WTC11 (cell line): ENCODE measurements at places on chromosomes 11 and 22. TPM values are rescaled to one million over a fixed set of nuclear protein-coding genes. Genes with fewer than 3 reads are reported as not detected.

DNA sequence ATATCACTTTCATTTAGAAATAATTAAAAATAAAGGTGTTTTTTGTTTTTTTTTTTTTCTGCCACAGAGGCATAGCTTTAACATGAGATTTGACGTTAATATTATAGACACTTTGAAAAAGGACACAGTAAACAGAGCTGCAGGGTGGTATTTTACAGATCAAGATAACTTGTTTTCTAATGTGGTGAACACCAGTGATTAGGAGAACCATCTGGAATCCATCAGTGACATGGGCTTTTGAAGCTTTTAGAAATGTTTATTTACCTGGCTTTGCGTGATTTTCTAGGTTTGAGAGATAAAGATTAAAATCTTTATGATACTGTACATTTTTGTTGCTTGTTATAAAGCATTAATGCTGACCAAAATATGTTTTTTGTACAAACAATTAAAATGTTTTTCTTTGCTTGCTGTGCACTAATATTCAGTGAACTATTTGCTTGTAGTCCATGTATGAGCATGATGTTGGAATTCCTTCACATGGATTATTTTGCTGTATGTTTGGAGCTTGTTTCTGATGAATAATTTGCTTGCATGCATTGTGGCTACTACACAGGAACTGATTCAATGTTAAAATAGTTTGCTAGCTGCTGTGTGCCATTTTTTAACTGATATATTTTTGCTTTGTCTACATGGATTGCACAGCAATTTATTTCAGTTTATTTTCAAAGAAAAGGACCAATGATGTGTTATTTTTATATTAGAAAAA, 352.1 kb upstream of the NARS2 start:
- H3K4me3 ChIP-seq, result no peak overlapping the region
- no peak for DNase-seq
- peaks cover 49% of the 10 kb centered on the region for H3K4me1 ChIP-seq
- H3K36me3 ChIP-seq, result peaks cover 1% of the 10 kb centered on the region; the same call in 1 of the 2 replicates

NLRP14 gene
- total RNA-seq, result 0.05 to 0.16 TPM (median 0.07 TPM) in 3 replicates

DNA sequence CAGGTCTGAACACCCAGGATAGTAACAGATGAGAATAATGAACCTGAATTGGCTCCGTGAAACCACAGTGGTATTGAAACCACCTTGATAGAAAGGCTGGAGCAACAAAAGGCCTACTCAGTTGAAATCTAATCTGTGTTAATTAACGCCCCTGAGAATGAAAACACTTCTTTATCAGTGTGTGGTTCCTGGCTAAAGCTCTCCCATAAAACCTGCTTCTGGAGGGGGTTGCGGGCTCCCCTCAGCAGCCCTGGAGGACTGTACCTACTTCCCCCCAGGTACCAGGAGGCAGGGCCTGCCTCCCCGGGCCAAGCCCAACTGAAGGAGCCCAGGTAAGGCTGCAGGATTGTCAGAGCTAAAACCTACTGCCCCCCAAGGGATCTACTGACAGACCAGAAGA, 54.6 kb downstream of the PLEKHA7 start:
- peak overlapping the region; percentile 48 for H3K27ac ChIP-seq
- H3K27me3 ChIP-seq, result no peaks in the 10 kb centered on the region
- H3K36me3 ChIP-seq, result no peaks in the 10 kb centered on the region
- H3K4me1 ChIP-seq, result peaks cover 35% of the 10 kb centered on the region

GRCh38 chr22:44892243-44892642, 117.6 kb downstream of the PHF21B start:
- no peak for DNase-seq
- H3K4me3 ChIP-seq, result no peak overlapping the region
- peak overlapping the region; percentile 23; the same call in 1 of the 2 replicates for H3K27ac ChIP-seq
- no peaks in the 10 kb centered on the region for H3K27me3 ChIP-seq

- no peak overlapping the region for H3K27ac ChIP-seq
- H3K36me3 ChIP-seq, result peaks cover 14% of the 10 kb centered on the region
- H3K4me3 ChIP-seq, result no peak overlapping the region
- peaks cover 40% of the 10 kb centered on the region for H3K4me1 ChIP-seq
Observed at GRCh38 chr11:60371386-60371785, 6.9 kb upstream of the MS4A7 start.

GRCh38 chr11:19725379-19726079, 12.9 kb downstream of the NAV2 start:
- peaks cover 3% of the 10 kb centered on the region; the same call in 1 of the 2 replicates for H3K4me1 ChIP-seq
- H3K27ac ChIP-seq, result no peak overlapping the region
- DNase-seq, result no peak
- H3K36me3 ChIP-seq, result no peaks in the 10 kb centered on the region
- H3K27me3 ChIP-seq, result no peaks in the 10 kb centered on the region; the same call in 1 of the 2 replicates

PRRG4 gene
- 0.87 to 1.1 TPM (median 1.1 TPM) in 3 replicates for total RNA-seq

DNA sequence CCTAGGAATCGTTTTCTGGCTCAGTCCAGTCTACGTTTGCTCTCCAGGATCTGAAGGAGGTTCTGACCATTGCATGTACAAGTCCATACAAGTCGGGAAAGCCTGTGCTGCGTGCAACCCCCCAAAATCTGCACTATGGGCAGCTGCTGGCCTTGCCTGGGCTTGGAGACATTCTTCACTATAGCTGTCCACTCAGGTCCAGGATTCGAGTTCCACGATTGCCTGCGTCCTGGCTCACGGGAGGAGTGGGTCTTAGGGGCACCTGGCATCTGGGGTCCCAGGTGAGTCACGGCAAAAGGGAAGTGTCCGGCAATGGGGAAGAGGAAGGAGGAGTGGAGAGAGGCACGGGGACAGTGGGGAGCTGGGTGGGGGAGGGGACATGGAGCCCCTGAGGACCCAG, 563.0 kb downstream of the BRD1 start:
- H3K27me3 ChIP-seq, result peaks cover 8% of the 10 kb centered on the region
- H3K36me3 ChIP-seq, result no peaks in the 10 kb centered on the region
- H3K4me1 ChIP-seq, result peaks cover 45% of the 10 kb centered on the region
- H3K27ac ChIP-seq, result no peak overlapping the region
- no peak overlapping the region for H3K4me3 ChIP-seq

DNA sequence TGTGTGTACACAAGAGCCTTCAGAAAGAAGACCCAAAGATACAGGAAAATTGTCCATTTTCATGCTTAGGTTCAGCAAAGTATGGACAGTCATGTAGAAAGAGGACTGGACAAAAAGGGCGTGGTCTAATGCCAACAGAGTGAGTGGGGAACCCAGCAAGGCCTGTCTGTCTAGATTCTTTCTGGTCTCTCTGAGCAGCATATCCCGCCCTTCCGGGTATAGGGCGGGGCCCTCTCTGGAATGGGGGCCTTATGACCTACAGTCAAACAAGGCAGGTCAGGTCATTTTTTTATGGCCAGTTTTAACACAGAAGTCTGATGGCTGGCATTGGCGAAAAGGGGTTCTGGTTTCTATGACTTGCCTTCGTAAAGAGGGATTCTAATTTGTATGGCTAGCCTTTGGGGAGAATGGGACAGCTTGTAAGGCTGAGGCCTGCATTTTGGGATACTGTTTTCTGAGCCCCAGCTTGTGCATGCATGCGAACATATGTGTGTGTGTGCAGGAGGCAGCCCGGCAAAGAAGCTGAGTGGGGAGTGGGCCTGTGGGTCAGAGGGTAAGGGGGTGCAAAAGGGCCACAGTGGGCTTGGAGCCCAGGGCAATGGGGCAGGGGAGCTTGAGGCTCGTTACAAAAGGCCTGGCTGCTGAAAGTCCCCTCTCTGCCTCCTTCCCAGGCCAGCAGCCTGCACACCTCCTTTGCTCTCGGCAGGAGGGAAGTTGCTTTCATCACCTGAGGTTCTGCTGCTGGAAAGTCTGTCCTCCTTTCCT, 130.5 kb upstream of the B3GAT1 start:
- peaks cover 4% of the 10 kb centered on the region; the same call in 1 of the 2 replicates for H3K36me3 ChIP-seq
- no peak overlapping the region for H3K4me3 ChIP-seq
- peaks cover 24% of the 10 kb centered on the region for H3K4me1 ChIP-seq

DNA sequence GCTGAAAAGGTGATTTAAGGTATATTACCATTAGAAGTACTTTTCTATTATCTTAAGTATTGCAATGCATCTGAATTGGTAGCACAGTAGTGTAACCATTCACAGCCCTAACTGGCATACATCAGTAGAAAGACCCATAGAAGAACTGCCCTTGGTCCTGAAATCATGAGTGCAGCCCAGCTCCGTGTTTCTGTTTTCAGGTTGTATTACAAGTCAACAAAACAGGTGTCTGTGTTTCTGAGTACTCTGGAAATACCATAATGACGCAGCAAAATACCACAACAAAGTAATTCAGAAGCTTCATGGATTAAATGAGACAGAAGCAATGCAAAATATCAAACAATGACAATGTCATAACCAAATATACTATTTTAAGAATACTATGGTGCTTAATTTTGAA, 226.3 kb downstream of the OPCML start:
- peak; percentile 19 for DNase-seq
- H3K4me3 ChIP-seq, result no peak overlapping the region
- peaks cover 3% of the 10 kb centered on the region for H3K27me3 ChIP-seq

DNA sequence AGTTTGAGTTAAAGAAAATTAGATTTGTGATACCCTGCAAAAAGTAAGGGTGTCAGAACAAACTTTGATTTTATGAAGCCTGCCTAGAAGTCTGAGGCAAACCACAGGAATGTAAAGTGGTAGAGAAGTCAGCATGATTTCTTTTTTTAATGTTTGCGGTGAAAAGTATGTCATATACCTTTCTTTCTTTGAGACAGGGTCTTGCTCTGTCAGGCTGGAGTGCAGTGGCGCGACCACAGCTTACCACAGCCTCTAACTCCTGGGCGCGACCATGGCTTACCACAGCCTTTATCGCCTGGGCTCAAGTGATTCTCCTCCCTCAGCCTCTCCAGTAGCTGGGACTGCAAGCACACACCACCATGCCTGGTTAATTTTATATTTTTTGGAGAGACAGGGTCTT, 4.7 kb downstream of the API5 start:
- no peak for DNase-seq
- peaks cover 16% of the 10 kb centered on the region for H3K4me1 ChIP-seq
- H3K27me3 ChIP-seq, result no peaks in the 10 kb centered on the region
- no peak overlapping the region for H3K27ac ChIP-seq

TBX10 gene
- total RNA-seq, result 0.21 TPM in 1 of 3 replicates, not detected in the others

PHF21B gene
- total RNA-seq, result 90.6 to 107 TPM (median 92.5 TPM) in 3 replicates

GRCh38 chr11:63893355-63893754, 23.6 kb downstream of the RCOR2 start:
- no peak overlapping the region for H3K27ac ChIP-seq
- no peak overlapping the region for H3K4me3 ChIP-seq
- no peak for DNase-seq

- DNase-seq, result no peak
- H3K27ac ChIP-seq, result no peak overlapping the region
- H3K27me3 ChIP-seq, result peaks cover 30% of the 10 kb centered on the region
- H3K4me1 ChIP-seq, result no peaks in the 10 kb centered on the region
- no peak overlapping the region for H3K4me3 ChIP-seq
Observed at GRCh38 chr11:30313580-30313979, 9.3 kb upstream of the ARL14EP start.

KDM4E gene
- total RNA-seq, result not detected in 3 replicates

- no peaks in the 10 kb centered on the region for H3K36me3 ChIP-seq
- H3K4me3 ChIP-seq, result no peak overlapping the region
- no peaks in the 10 kb centered on the region for H3K27me3 ChIP-seq
Observed at GRCh38 chr11:44595964-44596381, 30.5 kb downstream of the CD82 start.

DNA sequence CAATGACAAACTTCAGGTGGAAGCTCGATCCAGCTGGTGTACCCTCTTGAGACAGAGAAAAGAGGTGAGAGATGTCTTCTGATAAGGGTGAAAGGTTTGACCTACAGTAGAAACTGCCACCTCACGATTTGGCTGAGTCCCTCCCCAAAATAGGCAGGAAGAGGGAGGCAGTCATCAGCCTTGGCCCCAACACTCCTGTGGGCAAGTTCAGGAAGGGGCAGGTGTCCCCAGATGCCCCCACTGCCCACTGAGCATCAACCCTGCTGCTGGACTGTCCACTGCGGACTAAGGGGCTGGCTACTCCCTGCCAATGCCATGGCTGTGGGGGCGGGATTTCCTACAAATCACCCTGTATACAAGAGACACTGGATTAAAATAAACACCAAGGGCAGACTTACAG, 441.4 kb downstream of the BUD13 start:
- H3K27ac ChIP-seq, result no peak overlapping the region
- H3K27me3 ChIP-seq, result peaks cover 3% of the 10 kb centered on the region; the same call in 1 of the 2 replicates
- H3K4me1 ChIP-seq, result peaks cover 19% of the 10 kb centered on the region
- DNase-seq, result no peak

GRAMD1B gene
- 22.1 to 31.5 TPM (median 23.3 TPM) in 3 replicates for total RNA-seq

DNA sequence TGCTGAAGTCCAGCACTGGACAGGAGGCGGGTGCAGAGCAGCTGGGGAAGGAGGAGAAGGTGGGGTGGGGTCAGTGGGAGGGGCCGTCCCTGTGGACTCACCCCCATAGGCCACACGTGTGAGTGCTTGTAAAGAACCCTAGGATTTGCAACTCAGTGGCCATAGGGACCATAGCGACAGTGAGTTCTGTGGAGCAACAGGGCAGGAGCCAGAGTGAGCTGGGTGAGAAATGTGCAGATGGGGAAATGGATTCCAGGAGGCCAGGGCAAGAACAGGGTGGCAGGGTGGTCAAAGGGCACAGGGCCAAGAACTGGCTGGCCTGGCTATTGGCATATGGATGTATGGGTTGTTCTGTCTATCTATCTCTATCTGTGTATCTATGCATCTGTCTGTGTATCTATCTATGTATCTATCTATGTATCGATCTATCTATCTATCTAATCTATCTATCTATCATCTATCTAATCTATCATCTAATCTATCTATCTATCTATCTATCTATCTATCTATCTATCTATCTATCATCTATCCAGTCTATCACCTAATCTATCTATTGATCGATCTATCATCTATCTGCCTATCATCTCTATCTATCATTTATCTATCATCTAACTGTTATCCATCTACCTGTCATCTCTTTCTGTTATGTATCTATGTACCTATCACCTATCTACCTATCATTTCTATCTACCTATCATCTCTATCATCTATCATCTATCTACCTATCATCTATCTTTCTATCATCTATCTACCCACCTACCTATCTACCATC, 889.0 kb downstream of the TBC1D22A start:
- peaks cover 5% of the 10 kb centered on the region; the same call in 1 of the 2 replicates for H3K4me1 ChIP-seq

MS4A7 gene
- total RNA-seq, result 0.25 to 0.46 TPM (median 0.31 TPM) in 3 replicates

- DNase-seq, result no peak
- peaks cover 14% of the 10 kb centered on the region for H3K27me3 ChIP-seq
- H3K27ac ChIP-seq, result no peak overlapping the region
Observed at GRCh38 chr11:96481204-96481603, 91.4 kb downstream of the JRKL start.

GRCh38 chr11:61416941-61417340, 12.8 kb downstream of the CPSF7 start:
- no peak overlapping the region for H3K27ac ChIP-seq
- peaks cover 86% of the 10 kb centered on the region for H3K36me3 ChIP-seq
- DNase-seq, result no peak
- no peaks in the 10 kb centered on the region for H3K27me3 ChIP-seq
- H3K4me3 ChIP-seq, result no peak overlapping the region
- no peaks in the 10 kb centered on the region for H3K4me1 ChIP-seq

DNA sequence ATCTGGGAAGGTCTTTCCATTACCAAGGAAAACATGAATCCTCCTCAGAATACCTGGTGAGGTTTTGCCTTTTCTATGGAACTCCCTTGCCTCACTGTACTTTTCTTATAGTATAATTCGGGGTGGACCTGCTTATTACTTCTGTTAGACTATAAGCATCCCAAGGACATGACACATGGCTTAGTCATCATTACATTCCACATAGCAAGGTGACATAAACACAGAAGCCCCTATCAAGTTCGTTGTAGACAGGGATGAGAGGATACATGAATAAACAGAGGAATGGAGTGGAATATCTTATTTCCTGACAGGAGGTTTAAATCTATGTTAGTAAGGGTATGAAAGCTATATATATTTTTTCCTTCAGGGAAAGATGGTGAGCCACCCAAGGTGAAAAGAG, 532.2 kb upstream of the CCDC90B start:
- H3K27ac ChIP-seq, result no peak overlapping the region
- no peaks in the 10 kb centered on the region for H3K27me3 ChIP-seq
- DNase-seq, result no peak
- no peak overlapping the region for H3K4me3 ChIP-seq
- no peaks in the 10 kb centered on the region for H3K36me3 ChIP-seq
- H3K4me1 ChIP-seq, result no peaks in the 10 kb centered on the region
